ENCODE measurements at places on chromosomes 11 and 22.

DNA sequence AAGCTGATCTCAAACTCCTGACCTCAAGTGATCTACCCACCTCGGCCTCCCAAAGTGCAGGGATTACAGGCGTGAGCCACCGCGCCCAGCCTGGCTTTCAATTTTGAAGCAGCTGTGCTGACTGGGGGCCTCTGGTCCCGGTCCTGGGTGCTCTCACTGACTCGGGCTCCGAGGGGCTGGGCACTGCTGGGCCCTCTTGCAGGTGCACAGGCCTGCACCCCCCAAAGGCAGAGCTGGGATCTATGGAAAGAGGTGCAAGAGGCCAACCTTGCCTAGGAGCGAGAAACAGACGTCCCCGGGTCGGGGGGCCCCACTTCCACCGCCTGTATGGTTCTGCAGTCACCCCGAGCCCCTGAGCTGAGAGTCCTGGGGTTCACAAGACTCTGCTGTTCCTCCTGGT, 33.2 kb downstream of the KIAA0930 start:
- DNase-seq = no peak

GRCh38 chr11:1341928-1342524, 32.6 kb upstream of the TOLLIP start:
- no peak for DNase-seq

GRCh38 chr11:109728056-109728455, 306.1 kb downstream of the C11orf87 start:
- DNase-seq = no peak

DNA sequence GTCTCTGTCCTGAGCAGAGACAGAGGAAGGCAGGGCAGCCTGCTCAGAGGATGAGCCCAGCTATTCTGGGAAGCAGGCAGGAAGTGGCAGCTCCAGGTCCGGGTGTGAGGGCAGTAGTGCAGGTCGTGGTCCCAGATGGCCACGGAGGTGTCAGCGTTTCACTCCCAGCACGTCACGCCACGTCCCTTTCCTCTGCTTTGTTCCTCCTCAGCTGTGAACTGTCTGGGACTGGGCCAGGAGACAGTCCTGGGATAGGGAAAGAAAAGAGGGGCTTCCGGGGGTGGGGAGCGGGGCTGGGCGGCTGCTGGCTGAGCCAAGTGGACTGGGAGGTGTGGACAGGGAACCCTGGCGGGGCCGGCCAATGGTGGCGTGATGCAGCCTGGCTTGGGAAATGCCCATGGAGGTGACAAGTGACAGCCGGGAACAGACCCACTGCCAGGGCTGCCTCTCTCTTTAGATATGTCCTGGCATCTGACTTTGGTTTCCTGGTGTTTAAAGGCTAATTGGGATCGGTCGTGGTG, 64.7 kb downstream of the KCNQ1 start:
- DNase-seq = no peak

GRCh38 chr22:37176464-37177061, 11.5 kb downstream of the C1QTNF6 start:
- no peak for DNase-seq

DNA sequence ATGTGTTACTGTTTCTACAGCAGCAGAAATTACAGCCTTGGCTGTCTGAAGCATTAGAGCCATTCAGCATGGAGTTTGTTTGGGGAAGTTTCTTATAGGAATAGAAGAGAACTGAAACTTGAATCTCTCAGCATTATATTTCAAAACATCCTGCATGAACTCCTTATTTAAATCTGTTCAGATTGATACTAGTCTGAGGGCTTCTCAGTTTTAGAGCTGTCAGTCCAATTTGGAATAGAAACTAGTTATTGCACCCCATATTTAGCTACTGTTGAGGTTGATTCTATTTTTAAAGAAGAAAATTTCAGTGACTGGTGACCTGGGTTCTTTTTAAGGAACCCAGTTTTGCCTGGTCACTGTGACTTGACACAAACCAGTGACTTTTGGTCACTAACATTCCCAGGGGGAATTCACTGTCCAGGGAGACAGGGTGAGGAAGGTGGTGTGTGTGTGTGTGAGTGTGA, 126.0 kb upstream of the TTC12 start:
- DNase-seq = no peak

DNA sequence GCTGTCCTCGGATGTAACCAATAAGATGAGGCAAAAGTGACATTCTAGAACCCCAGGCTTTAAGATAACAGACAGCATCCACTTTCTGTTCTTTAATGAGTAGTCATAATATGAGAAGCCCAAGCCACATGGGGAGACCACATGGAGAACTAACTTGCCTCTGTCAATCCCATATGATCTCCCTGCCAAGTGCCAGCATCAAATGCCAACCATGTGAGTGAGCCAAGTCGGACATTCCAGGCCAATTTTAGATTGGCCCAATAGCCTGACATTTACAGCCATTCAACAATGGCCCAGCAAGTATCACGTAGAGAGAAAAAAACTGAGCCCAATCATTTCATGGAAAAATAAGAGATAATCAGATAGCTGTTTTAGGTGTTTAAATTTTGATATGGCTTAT, 2048.3 kb upstream of the RAG2 start:
- DNase-seq = no peak

DNA sequence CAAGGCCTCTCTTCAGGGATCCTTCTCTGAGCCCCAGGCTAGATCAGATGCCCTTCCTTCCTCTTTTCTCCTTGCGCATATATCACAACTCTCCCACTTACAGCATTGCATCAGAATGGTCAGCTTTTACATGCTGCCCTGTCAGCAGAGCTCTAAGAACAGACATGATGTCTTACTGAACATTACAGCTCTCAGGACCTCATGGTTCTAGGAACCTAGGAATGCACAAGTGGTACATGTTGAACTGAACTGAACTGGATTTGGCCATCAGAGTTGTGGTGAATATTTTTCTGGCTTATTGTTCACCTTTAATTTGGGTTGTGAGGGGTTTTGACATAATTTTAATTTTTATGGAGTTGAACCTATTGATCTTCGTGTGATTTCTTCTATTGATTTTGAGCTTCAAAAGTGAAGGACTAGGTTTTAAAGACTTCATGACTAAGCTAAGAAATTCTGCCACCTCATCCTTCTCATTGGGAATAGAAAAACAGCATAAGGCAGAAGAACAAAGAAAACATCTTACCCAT, 37.7 kb upstream of the SPON1 start:
- DNase-seq = no peak

DNA sequence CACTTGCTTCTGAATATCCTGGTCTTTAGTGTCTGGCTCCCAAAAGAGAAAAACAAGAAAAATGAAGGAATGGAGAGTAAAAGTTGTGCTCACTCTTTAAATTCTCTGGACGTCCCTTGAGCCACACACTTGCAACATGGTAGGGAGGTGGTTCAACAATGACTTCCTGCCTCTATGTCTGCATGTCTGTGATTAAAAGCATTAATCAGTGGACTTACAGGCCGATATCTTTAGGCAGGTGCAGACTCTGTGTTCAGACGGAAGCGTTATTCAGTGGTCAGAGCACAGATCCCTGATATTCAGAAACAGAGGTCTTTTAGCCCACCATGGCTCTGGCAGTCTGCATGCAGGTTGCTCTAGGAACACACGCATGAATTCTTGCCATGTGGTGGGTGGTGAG, 1920.0 kb upstream of the RAG2 start:
- DNase-seq = no peak

DNA sequence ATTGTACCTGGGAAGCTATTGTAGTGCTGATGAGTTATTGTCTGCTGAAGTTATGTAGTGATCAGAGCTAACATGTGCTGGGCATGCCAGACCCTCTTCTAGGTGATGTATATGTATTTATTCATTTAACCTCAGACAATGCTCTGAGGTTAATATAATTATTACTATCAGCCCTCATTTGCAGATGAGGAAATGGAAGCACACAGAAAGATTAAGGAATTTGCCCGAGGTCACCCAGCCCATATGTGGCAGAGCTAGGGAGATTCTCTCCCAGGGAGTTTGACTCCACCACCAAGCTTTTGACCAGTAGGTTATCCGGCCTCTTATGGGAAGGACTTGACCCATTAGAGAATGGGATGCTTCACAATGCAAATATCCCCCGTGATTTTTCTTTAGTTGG, 114.2 kb upstream of the NAV2 start:
- no peak for DNase-seq

DNA sequence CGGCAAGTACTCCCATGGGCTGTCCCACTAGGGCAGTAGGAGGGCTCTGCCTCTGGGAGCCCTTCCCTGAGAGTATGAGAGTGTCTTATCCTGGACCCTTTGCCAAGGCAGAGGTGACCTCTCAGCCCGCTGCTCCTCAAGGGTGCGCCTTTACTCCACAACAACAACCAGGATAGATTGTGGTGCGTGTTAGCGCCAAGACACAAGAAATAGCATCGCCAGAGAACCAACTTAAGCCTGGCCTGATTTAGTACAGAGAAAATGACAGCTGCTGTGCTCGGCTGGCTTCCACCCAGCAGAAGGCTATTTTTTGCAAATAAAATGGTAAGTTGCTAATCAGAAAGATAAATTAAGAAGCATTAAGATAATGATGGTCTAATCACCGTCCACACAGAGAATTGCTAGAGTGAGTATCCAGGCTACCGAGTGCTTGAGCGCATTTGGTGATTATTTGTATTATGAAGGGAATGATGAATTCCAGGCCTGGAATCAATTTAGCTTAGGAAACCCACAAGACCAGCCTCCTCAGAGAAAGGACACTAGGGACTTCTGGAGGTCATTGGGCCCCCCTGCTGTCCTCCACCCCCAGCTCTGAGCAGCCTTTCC, 119.8 kb downstream of the PKNOX2 start:
- DNase-seq = no peak

DNA sequence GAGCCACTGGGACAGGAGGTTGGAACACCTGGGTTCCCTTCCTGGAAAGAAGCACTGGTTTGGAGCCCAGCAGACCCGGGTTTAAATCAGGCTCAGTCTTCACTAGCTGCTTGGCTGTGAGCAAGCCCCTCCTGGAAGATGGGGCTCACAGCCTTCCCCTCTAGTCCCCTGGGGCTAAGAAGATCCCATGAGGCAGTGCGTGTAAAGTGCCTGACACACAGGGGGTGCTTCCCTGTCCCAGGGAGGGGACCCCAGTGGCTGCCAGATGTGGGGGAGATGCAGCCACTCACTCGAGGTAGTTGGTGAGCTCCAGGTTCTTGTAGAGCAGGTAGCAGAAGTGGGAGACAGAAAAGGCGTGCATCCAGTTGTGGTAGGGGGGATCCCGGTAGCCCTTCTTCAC, 93.2 kb downstream of the PDE2A start:
- no peak for DNase-seq

GRCh38 chr11:130787973-130788570, 128.2 kb downstream of the SNX19 start:
- no peak for DNase-seq

DNA sequence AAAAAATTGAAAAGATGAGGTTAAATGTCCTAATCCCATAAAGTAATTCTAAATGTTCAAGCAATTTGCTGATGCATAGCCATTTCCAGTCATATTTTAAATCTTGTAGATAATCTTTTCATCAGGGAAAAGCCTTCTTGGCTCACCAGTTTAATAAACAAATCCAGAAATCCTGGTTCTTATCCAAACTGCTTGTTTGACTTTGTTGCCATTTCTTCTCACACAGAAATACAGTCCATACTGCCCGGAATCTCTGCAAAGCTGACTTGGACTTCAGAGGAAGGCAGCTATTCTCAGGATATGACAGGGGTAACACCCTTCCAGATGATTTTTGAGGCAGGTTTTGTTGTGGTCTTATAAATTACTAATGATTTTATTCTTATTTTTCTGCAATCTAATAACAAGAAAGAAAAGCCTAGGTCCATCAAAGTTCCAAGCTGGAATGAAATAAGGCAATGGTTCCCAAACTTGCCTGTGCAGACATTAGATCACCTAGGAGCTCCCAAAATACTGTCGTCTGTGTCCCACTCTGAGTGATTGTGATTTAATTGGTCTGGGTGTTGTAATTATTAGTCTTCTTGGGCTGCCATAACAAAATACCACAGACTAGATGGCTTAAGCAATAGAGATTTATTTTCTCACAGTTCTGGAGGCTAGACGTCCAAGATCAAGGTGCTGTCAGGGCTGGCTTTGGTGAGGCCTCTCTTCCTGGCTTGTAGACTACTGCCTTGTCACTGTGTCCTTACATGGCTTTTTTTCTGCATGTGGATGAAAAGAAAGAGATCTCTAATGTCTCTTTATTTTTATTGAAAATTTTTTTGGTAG, 55.1 kb upstream of the RCE1 start:
- no peak for DNase-seq

- DNase-seq = no peak
Measured at GRCh38 chr11:102117472-102118113, 7.3 kb downstream of the YAP1 start.

DNA sequence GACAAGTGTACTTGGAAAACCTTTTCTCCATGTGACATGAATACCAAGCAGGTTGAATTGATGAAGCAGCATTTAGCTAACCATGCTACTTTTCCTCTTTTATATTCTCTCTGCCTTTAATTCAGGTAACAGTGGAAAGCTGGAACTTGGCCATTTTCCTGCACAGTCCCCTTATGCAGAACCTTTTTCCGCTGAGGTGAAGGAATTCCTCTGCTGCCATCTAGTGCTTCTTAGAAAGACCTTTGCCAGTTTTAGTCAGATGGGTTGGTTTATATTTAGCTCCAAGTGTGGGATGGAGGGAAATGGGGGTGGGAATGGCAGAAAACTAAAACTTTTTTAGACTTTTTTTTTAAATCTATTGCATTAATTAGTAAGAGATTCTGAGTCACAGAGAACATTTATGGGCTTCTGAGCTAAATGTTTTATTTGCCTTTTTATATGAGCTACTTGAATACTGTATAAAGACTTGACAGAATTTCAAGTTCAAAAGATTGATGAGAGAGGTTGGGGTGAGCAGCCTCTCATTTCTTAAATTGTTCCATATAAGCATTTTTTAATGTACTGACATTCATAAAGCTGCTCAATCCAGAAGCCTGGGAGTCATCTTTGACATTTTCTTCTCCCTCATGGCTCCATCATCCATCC, 153.9 kb upstream of the ZC3H12C start:
- DNase-seq = no peak

- no peak for DNase-seq
Measured at GRCh38 chr11:116431842-116432241, 340.9 kb downstream of the BUD13 start.

- no peak for DNase-seq
Measured at GRCh38 chr11:124955035-124955434, 1.0 kb downstream of the CCDC15 start.

DNA sequence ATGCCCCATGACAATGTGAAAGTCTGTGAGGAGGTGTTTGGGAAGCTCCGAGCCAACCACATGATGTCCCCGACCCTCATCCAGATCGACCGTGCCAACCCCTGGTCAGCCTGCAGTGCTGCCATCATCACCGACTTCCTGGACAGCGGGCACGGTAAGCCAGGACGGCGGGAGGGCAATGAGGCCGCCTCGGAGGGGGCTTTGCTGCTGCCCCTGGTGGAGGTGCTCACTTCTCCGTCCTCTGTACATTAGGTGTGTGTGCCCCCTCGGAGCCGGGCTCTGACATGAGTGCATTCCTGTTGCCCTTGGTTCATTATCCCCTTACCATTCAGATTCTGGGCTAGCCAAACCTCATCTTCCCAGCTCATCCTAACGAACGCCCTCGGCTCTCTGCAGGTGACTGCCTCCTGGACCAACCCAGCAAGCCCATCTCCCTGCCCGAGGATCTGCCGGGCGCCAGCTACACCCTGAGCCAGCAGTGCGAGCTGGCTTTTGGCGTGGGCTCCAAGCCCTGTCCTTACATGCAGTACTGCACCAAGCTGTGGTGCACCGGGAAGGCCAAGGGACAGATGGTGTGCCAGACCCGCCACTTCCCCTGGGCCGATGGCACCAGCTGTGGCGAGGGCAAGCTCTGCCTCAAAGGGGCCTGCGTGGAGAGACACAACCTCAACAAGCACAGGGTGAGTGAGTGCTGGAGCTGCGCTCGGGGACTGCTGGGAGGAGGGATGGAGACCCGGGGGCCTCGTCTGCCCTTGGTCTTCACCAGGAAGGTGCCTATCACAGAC, 13.8 kb downstream of the ADAMTS15 start:
- DNase-seq = no peak
